ENCODE measurements at places on chromosomes 7 and 10. TPM values are rescaled to one million over a fixed set of nuclear protein-coding genes. Genes with fewer than 3 reads are reported as not detected.

Gene RAMP3
- 182 TPM for total RNA-seq

Gene ENTPD1
- total RNA-seq: 84.8 TPM

Gene LRGUK
- 3.8 TPM for total RNA-seq

Gene FAM237B
- total RNA-seq: not detected

Gene NRCAM
- not detected for total RNA-seq

Gene LRRD1
- not detected for total RNA-seq

Gene UNCX
- not detected for total RNA-seq

Gene AKR1C1
- 7.6 TPM for total RNA-seq

Gene TEX47
- total RNA-seq: not detected

Gene ZKSCAN1
- total RNA-seq: 37.4 TPM

Gene LRRC61
- 13.8 TPM for total RNA-seq

Gene OR2A42
- total RNA-seq: 0.15 TPM

Gene CABCOCO1
- not detected for total RNA-seq

- DNase-seq: no peak
These were observed 225.5 kb downstream of the ANKRD7 start for GRCh38 chr7:118449797-118450567.

DNA sequence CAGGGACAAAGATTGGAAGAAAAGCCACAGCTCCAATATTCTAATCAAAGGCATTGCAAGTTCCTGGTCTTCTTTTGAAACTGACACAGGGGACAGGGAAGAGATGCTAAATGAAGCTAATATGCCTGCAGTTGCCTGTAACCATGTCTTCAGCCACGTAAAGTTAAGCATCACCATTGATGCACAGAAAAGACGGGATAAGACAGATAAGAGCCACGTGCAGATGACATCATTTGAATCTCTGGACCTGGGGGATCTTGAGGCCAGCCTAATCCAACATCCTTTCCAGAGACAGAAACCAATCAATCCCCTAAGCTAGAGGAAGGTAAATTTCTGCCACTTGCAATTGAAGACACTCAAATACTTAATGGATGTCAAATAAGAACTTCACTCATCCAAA is 93.4 kb downstream of the PIP4K2A start:
- DNase-seq: no peak

- no peak for DNase-seq
These were observed 8.8 kb downstream of the TM9SF3 start for GRCh38 chr10:96578022-96578421.

DNA sequence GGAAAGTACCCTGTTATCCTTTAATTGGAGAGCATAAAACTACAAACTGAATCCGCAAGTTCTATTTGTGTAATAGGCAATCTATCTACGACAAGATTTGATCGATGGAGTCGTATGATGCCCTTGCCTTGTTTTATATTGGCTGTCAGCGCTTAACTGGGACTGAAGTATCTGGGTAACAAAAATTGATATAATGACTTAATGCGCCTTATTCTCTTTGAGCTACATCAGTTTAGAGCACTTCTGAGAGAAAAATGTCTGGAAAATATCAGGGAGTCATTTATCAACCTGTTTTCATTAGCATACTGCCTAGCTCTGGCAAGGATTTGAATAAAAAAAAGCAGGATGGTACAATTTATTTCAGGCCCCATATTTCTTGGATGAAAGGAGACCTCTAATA is 262.1 kb downstream of the LRMDA start:
- DNase-seq: no peak

DNA sequence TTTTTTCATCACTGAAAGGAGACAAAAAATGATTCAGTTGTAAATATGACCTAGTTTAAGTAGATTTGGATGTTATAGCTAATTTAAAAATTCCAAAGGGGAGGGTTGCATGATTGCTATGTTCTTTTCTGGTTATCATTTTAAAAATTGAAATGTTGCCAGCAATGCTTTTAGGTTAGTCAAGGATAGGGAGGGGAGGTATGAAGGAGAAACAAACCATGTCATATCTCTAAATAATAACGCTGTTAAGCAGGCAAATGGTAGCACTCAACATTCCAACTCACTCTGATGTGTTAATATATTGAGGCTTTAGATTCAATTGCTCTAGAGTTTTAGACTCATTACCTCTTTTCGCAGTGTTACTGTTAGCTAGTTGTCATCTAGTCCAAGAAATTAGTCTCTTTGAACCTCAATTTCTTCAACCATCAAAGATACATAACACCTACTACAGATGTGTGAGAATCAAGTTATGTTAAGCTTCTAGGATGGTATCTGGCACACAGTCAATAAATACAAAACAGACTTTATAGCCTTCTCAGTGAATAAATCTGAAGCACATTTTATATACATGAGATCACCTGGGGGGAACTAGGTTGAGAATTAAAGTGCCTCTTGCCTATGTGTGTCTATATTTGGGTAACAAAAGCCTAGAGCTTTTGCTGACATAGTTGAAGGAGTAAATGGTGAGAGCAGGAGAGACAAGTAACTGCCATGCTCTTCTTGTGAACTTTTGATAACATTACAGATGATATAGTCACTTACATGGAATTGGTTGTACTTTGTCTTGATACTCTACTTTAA is 124.9 kb downstream of the CSTF2T start:
- no peak for DNase-seq

GRCh38 chr10:46098386-46098785 is 52.3 kb upstream of the MSMB start:
- DNase-seq: no peak

- DNase-seq: no peak
These were observed 178.7 kb upstream of the PPP2R2D start for GRCh38 chr10:131722121-131722520.

- DNase-seq: no peak
These were observed at the start of gene NKX2-3 for GRCh38 chr10:99532687-99533495. TSS of gene NKX2-3 (plus strand) at chr10:99532942. CDS start at chr10:99533132, 190 bp downstream.

DNA sequence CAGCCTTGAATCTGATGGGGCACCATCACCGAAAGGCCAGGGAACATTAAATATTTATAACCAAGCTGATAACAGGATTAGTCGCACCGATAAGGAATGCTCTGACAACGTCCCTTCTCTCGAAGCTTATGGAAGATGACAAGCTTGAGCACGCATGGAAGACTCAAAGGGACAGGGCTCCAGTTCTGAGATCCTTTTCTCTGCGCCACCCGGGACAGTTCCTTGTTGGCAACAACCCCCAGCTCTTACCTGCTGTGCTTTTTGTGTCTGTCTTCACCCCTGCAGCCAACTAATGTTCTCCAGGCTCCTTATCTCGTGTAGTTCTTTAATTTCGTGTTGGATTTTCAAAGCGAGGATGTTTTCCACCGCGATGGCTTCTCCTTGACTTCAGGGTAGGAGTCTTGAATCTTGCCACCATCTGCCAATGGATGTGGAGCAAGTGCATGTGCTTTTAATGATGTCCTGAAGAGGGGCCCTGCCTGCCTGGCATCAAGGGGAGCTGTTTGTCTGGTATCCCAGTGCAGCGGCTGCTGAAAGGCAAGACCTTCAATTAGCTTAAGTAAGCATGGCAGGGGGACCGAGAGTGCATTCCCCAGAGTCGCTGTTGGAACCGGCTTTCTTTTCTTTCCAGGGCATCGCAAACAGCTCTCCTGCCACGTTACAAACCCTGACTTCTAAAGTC is 354 bp upstream of the FERD3L start:
- no peak for DNase-seq

DNA sequence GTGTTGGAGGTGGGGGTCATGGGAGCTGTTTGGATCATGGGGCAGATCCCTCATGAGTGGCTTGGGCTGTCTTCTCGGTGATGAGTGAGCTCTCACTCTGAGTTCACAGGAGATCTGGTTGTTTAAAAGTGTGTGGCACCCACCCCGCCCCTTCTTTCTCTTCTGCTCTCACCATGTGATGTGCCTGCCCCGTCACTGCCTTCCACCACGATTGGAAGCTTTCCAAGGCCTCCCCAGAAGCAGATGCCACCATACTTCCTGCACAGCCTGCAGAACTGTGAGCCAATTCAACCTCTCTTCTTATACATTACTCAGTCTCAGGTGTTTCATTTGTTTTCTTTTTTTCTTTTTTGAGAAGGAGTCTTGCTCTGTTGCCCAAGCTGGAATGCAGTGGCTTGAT is 170.0 kb downstream of the PTPN20 start:
- DNase-seq: no peak

DNA sequence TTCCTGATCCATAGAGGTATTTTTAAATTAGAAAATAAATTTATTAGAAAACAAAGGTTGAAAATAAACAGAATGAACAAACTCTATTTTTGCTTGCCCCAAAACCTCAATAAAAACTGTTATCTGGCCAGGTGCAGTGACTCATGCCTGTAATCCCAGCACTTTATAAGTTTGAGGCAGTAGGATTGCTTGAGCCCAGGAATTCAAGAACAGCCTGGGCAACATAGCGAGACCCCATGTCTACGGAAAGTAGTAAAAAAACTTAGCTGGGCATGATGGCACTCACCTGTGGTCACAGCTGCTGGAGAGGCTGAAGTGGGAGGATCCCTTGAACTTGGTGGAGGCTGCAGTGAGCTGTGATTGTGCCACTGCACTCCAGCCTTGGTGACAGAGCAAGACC is 10.3 kb downstream of the SLK start:
- DNase-seq: no peak

DNA sequence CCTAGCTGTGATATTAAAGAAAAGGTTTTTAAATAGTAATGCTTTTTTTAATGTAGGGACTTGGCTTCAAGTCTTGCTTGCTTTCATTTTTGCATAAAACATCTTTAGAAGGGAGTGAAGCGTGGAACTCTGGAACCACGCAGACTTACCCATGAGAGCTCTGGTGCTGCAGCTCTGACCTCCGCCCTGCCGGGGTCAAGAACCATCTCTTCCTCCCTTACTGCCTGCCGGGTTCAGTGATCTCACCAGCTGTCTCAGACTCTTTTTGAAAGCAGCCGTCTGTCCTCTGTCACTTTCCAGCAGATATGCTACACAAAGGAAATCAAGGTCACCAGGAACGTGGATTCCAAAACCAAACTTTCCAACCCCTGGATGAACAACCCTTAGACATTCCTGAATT is 353.8 kb downstream of the GPR37 start:
- no peak for DNase-seq

GRCh38 chr10:20105236-20105635 is 289.0 kb downstream of the PLXDC2 start:
- DNase-seq: no peak

DNA sequence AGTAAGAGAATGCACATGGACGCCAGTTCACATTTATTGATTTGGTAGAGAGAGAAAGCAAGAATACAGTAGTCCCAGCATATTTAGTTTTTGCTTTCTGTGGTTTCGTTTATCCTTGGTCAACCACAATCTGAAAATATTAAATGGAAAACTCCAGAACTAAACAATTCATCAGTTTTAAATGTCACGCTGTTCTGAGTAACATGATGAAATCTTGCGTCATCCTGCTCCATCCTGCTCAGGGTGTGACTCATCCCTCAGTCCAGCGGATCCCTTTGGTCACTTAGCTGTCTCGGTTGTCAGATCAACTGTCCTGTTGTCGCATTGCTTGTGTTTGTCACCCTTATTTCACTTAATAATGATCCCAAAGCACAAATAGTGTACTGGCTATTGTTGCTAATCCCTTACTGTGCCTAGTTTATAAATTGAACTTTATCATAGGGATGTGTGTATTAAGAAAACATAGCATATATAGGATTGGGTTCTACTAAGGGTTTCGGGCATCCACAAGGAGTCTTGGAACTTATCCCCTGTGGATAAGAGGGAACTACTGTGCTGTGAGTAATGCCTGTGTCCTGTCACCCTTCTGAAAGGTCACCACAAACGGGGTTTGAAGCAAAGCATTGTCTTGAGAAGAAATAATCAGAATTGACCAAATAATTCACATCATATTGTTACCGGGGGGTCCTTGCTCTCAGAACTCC is 73.6 kb downstream of the OTUD1 start:
- no peak for DNase-seq

DNA sequence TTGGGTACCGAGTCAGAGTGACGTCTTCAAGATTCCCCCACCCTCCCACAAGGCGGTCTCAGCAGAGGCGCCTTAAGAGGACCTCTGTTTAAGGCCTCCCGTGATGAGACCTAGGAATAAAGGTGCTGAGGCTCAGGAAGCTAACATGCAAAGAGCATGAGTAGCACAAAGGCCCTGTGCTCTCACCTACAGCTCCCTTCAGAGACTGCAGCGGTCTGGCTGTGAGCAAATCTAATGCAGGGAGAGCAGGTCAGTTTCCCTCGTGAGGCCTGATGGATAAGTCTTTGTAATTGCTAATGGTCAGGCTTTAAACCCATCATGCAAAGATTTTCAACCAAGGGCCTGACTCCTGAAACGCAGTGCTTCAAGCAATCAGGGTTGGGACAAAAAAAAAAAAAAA is 909.3 kb upstream of the GHITM start:
- no peak for DNase-seq

GRCh38 chr10:80552151-80552646 is 14.5 kb downstream of the SH2D4B start:
- no peak for DNase-seq

- DNase-seq: no peak
These were observed 36.6 kb downstream of the PALD1 start for GRCh38 chr10:70515035-70515667.

- no peak for DNase-seq
These were observed 11.5 kb downstream of the SGPL1 start for GRCh38 chr10:70827086-70827757.

- DNase-seq: no peak
These were observed 156.5 kb upstream of the PPP2R2D start for GRCh38 chr10:131744346-131744745.

DNA sequence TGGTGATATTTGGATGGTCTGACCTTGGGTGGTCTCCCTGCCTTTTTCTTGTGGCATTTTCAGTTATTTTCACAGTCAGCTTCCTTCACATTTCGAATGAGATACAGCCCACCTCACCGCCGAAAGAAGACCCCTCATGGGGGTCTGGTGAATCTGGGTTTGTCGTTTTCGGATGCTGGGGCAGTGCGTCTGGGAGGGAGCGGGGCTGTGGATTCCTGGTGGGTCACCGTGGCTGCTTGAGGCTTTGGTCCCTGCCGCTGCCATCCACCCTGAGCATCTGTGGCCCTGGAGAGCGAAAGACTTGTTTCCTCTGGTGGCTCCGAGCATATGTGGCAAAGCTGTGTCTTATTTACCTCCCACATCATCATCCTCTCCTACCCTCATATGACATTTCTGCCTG is 43.1 kb downstream of the LHPP start:
- no peak for DNase-seq

- no peak for DNase-seq
These were observed 159.4 kb downstream of the GRID1 start for GRCh38 chr10:86207226-86207625.
